DND-41 (cell line): ENCODE measurements at places on chromosomes 1 and 21.

GRCh38 chr1:244945109-244945671 lies 80.8 kb upstream of the HNRNPU start:
- DNase-seq: no peak

- DNase-seq: no peak
These were observed 487.3 kb upstream of the PTBP2 start for GRCh38 chr1:96234299-96234698.

DNA sequence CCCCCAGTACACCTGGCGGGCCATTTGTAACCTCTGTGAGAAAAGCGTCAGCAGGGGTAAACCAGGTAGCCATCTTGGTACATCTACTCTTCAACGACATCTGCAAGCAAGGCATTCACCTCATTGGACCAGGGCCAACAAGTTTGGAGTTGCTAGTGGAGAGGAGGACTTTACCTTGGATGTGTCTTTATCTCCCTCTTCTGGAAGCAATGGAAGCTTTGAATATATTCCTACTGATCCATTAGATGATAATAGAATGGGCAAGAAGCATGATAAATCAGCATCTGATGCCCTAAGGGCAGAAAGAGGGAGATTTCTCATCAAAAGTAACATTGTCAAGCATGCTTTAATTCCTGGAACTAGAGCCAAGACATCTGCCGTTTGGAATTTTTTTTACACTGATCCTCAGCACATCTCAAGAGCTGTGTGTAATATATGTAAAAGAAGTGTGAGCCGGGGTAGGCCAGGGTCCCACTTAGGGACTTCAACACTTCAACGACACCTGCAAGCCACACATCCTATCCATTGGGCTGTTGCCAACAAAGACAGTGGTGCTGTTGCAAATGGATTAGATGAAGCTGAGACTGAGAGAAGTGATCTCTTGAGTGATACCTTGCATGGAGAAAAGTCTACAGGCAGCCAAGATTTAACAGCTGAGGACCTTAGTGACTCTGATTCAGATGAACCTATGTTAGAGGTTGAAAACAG lies 2.7 kb downstream of the ZBED6 start:
- no peak for DNase-seq

DNA sequence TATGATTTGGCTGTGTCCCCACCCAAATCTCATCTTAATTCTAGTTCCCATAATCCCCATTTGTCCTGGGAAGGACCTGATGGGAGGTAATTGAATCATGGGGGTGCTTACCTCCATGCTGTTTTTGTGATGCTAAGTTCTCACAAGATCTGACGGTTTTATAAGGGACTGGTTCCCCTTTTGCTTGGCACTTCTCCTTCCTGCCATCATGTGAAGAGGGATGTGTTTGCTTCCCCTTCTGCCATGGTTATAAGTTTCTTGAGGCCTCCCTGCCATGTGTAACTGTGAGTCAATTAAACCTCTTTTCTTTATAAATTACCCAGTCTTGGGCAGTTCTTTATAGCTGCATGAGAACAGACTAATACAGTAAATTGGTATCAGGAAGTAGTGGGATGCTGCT lies 114.1 kb downstream of the ZNF648 start:
- DNase-seq: no peak

- DNase-seq: no peak
These were observed 55.8 kb downstream of the SUSD4 start for GRCh38 chr1:223308136-223308535.

GRCh38 chr1:207366022-207366421 lies 44.5 kb downstream of the CD55 start:
- DNase-seq: no peak

GRCh38 chr1:65939636-65940035 lies 146.9 kb downstream of the PDE4B start:
- DNase-seq: no peak
